ENCODE measurements at places on chromosomes 1 and 21. TPM values are rescaled to one million over a fixed set of nuclear protein-coding genes. Genes with fewer than 3 reads are reported as not detected.

- no peak overlapping the region for H3K4me3 ChIP-seq
- H3K4me1 ChIP-seq: no peaks in the 10 kb centered on the region
- H3K27me3 ChIP-seq: no peaks in the 10 kb centered on the region
- no peak for DNase-seq
- H3K36me3 ChIP-seq: peaks cover 15% of the 10 kb centered on the region
Observed at GRCh38 chr1:145942871-145943270, 14.9 kb downstream of the LIX1L start.

GRCh38 chr1:7646981-7647901, 123.9 kb upstream of the VAMP3 start:
- DNase-seq: peak; percentile 63
- no peak overlapping the region for H3K4me3 ChIP-seq
- no peaks in the 10 kb centered on the region for H3K36me3 ChIP-seq

- no peaks in the 10 kb centered on the region for H3K27me3 ChIP-seq
- H3K4me1 ChIP-seq: no peaks in the 10 kb centered on the region
- no peaks in the 10 kb centered on the region for H3K36me3 ChIP-seq
- no peak for DNase-seq
- H3K4me3 ChIP-seq: no peak overlapping the region
Observed at GRCh38 chr1:78101051-78101450, 55.3 kb downstream of the GIPC2 start.

- no peaks in the 10 kb centered on the region for H3K27me3 ChIP-seq
- H3K27ac ChIP-seq: no peak overlapping the region
- H3K36me3 ChIP-seq: no peaks in the 10 kb centered on the region
- DNase-seq: peak; percentile 59
- H3K4me1 ChIP-seq: no peaks in the 10 kb centered on the region
Observed at GRCh38 chr1:147389532-147390184, 147.2 kb downstream of the CHD1L start.

- H3K27me3 ChIP-seq: peaks cover 16% of the 10 kb centered on the region
- no peak overlapping the region for H3K4me3 ChIP-seq
- no peak overlapping the region for H3K27ac ChIP-seq
- H3K36me3 ChIP-seq: no peaks in the 10 kb centered on the region
- no peaks in the 10 kb centered on the region for H3K4me1 ChIP-seq
Observed at GRCh38 chr1:55012661-55013060, 13.9 kb downstream of the BSND start.

- no peak overlapping the region for H3K27ac ChIP-seq
- no peaks in the 10 kb centered on the region for H3K36me3 ChIP-seq
- no peaks in the 10 kb centered on the region for H3K4me1 ChIP-seq
- no peak for DNase-seq
Observed at GRCh38 chr1:58397187-58397820, 149.2 kb downstream of the OMA1 start.

DNA sequence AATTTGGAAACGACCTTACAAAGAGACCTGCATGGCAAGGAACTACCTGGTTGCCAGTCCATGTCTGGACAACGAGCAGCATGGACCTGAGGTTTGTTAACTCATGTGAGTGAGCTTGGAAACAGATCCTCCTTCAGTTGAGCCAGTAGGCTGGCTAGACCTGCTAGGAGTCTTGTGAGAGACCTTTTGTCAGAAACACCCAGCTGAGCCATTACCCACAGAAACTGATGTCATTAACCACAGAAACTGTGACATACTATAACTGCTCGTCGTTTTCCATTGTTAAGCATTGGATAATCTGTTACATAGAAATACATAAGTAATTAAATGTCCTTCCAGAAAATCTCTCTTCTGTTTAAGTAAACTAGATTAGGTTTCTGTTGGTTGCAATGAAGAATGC, 211.1 kb upstream of the C21orf91 start:
- no peaks in the 10 kb centered on the region for H3K4me1 ChIP-seq
- H3K36me3 ChIP-seq: no peaks in the 10 kb centered on the region
- no peaks in the 10 kb centered on the region for H3K27me3 ChIP-seq
- H3K4me3 ChIP-seq: no peak overlapping the region
- H3K27ac ChIP-seq: no peak overlapping the region

DNA sequence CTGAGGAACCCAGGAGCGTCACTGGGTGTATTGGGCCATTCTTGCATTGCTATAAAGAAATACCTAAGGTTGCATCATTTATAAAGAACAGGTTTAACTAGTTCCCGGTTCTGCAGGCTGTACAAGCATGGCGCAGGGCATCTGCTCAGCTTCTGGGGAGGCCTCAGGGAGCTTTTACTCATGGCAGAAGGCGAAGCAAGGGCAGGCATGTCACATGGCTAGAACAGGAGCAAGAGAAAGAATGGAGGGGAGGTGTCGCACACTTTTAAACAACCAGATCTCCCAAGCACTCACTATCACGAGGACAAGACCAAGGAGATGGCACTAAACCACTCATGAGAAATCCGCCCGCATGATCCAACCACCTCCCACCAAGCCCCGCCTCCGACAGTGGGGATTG, 65.2 kb downstream of the PSMG1 start:
- no peaks in the 10 kb centered on the region for H3K36me3 ChIP-seq
- no peak overlapping the region for H3K27ac ChIP-seq
- no peak for DNase-seq
- peaks cover 7% of the 10 kb centered on the region for H3K4me1 ChIP-seq

- no peaks in the 10 kb centered on the region for H3K4me1 ChIP-seq
- DNase-seq: no peak
- H3K27ac ChIP-seq: no peak overlapping the region
- no peak overlapping the region for H3K4me3 ChIP-seq
- H3K27me3 ChIP-seq: no peaks in the 10 kb centered on the region
- H3K36me3 ChIP-seq: no peaks in the 10 kb centered on the region
Observed at GRCh38 chr1:121483234-121483633, 298.5 kb downstream of the SRGAP2C start.

DNA sequence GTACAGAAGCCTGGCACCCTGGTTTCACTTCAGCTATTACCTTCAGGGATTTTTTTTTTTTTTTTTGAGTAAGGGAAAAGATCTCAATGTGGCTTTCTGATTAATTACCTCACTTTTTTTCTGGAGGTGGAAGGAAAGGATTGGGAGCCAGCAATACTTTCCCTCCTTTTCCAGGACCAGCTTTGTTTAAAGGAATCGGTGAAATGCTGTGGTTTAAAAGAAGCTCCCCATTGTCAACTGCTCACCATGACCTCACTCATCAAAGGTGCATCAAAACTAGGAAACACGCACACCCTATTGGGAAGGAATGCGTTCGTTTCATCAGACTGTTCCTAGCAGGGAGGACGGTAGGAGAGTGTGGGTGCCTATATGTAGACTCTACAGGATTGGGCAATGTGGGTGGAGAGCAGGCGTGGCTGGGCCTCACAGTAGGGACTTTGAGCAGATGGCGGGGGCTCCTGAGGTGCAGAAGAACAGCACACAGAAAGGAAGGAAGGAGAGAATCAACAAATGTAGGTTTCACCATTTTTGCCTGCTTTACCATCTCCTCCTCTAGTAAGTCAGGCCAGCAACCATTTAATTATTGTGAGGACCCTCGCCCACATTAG, 13.0 kb downstream of the PHGDH start:
- no peak for DNase-seq
- H3K4me1 ChIP-seq: no peaks in the 10 kb centered on the region
- no peak overlapping the region for H3K4me3 ChIP-seq
- peaks cover 11% of the 10 kb centered on the region for H3K36me3 ChIP-seq

- H3K27me3 ChIP-seq: no peaks in the 10 kb centered on the region
- peak within 1 kb of the TSS; percentile 63 for H3K4me3 ChIP-seq
- peaks cover 7% of the 10 kb centered on the region for H3K4me1 ChIP-seq
- no peaks in the 10 kb centered on the region for H3K36me3 ChIP-seq
Observed at GRCh38 chr1:72282271-72283021, at the start of gene NEGR1. Gene NEGR1 (minus strand): TSS chr1:72282539.

DNA sequence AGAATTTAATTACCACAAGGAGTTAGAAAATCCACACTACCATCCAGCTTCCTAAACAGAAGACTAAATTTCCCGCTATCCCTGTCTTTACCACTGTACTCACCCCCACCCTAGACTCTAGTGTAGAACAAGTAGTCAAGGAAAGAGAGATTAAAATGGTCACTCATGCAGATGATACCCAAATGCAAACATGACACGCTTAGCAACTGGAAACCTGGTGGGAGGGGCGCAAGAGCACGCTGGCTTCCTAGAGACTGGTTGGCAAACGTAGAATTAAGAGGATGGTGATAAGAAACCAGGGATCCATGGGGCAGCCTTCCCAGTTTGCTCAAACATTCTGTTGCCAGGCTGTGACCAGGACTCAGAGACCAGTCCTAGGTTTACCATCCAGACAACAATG, 9.9 kb upstream of the LDLRAD1 start:
- no peaks in the 10 kb centered on the region for H3K27me3 ChIP-seq
- peaks cover 3% of the 10 kb centered on the region for H3K36me3 ChIP-seq

GRCh38 chr1:169426174-169426705, 1.0 kb downstream of the CCDC181 start:
- H3K27ac ChIP-seq: no peak overlapping the region
- H3K36me3 ChIP-seq: no peaks in the 10 kb centered on the region
- H3K4me3 ChIP-seq: no peak overlapping the region
- H3K4me1 ChIP-seq: peaks cover 5% of the 10 kb centered on the region
- H3K27me3 ChIP-seq: no peaks in the 10 kb centered on the region

DNA sequence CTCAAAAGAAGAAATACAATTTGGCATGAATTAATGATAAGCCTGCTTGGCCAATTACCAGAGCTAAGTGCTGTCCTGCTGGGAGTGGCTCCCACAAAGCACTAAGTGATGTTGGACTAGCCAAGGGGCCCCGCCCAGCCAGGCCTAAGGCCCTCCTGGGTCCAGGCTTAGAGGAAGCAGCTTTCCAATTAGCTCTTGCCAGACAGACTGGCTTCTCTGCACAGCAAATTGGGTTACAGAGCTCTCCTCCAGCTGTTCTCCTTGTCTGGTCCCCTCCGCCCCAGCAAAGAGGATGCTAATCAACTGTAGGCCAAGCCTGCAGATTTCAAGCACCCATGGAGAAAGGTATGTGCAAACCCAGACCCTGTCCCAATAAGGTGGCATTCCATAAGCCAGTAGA, 151.9 kb downstream of the DMRTA2 start:
- no peaks in the 10 kb centered on the region for H3K4me1 ChIP-seq
- no peaks in the 10 kb centered on the region for H3K36me3 ChIP-seq
- H3K27me3 ChIP-seq: peaks cover 4% of the 10 kb centered on the region
- no peak overlapping the region for H3K27ac ChIP-seq

GRCh38 chr1:40081871-40082270, 15.2 kb downstream of the PPT1 start:
- no peak overlapping the region for H3K27ac ChIP-seq
- H3K4me1 ChIP-seq: no peaks in the 10 kb centered on the region
- H3K27me3 ChIP-seq: no peaks in the 10 kb centered on the region
- no peak overlapping the region for H3K4me3 ChIP-seq

- H3K4me3 ChIP-seq: no peak overlapping the region
- H3K27ac ChIP-seq: no peak overlapping the region
- no peaks in the 10 kb centered on the region for H3K4me1 ChIP-seq
- H3K27me3 ChIP-seq: no peaks in the 10 kb centered on the region
- no peaks in the 10 kb centered on the region for H3K36me3 ChIP-seq
Observed at GRCh38 chr1:51558375-51558924, 39.4 kb upstream of the EPS15 start.

GRCh38 chr1:45647248-45648021, 23.6 kb upstream of the CCDC17 start:
- peak overlapping the region; percentile 9 for H3K27ac ChIP-seq
- H3K27me3 ChIP-seq: no peaks in the 10 kb centered on the region
- H3K4me1 ChIP-seq: no peaks in the 10 kb centered on the region
- DNase-seq: peak; percentile 12
- H3K36me3 ChIP-seq: peaks cover 19% of the 10 kb centered on the region

DNA sequence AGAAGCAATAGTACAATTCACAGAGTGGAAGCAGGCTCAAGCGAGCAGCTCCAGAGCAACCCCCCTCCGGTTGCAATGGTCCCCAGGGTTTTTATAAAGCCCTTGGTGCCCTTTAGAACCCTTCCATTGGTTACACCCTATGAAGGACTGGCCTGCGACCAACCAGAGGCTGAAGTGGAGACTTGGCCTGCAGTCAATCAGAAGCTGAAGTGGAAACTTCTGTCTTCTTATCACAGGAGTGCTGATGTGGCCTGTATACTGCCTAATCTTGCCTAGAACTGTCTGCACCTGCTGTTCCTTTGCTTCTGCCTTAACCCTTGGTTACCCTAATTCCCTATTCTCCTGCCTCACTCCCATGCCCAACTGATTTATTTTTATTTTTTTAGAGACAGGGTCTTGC, 15.4 kb upstream of the FRRS1 start:
- H3K27me3 ChIP-seq: peaks cover 2% of the 10 kb centered on the region
- DNase-seq: no peak
- no peak overlapping the region for H3K4me3 ChIP-seq

DNA sequence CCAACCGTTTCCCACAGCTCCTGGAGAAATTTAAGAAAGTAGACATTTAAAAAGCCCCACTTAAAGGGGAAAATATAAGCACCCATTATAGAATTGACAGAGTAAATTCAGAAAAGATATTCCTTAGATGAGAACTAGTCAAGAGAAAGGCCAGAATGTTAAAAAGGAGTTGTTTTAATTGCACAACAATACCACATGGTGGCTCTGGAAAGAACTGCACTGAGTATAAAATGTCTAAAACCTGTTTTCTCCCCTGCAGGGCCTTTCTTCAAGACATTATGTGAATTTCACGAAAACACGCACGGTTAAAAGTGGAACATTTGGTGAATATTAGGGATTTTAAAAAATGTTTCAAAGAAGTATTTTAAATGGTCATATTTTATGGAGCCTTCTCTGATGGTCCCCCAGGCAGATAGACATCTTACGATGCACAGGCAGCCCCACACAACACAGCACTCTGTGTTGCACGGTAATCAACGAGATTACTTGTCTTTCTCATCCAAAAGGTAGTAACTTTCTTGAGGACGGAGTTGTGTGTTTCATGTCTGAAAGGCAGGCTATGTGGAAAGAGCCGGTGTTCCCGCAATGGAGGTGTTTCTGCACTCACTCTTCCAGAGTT, 101.9 kb downstream of the PRRX1 start:
- H3K27ac ChIP-seq: no peak overlapping the region
- no peaks in the 10 kb centered on the region for H3K27me3 ChIP-seq
- no peaks in the 10 kb centered on the region for H3K36me3 ChIP-seq
- no peaks in the 10 kb centered on the region for H3K4me1 ChIP-seq
- peak; percentile 36 for DNase-seq

DNA sequence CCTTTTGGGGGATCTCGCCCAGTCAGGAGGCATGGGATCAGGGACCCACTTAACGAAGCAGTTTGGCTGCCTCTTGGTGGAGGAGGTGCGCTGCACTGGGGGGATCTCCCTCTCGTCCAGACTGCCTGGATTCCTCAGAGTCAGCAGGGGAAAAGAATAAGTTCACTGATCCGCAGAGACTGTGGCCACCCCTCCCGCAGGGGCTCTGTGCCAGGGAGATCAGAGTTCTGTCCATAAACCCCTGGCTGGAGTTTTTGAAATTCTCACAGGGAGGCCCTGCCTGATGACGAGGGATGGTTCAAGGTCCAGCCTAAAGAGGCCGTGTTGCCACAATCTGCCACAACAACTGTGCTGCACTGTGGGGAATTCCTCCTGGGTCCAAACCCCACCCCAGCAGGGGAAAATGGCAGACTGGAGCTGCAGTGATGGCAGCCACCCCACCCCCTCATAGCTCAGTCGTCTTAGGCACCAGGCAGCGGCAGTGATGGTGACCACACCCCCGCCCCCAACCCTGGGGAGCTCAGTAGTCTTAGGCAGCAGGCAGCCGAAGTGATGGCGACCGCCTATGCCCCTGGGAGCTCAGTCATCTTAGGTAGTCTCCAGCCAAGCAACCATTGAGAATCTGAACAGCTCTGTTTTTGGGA, 273.8 kb upstream of the USP25 start:
- H3K36me3 ChIP-seq: no peaks in the 10 kb centered on the region
- H3K4me1 ChIP-seq: no peaks in the 10 kb centered on the region
- no peak overlapping the region for H3K27ac ChIP-seq
- DNase-seq: no peak

MARK1 gene
- 6.5 TPM for total RNA-seq

ACTN2 gene
- 3.6 TPM for total RNA-seq

Data from lung (tissue), 17 donors.